ENCODE measurements at places on chromosomes 2 and 18.

- DNase-seq: no peak
Measured at GRCh38 chr2:53640466-53640865, 127.1 kb upstream of the CHAC2 start.

- DNase-seq: peak; percentile 63
Measured at GRCh38 chr2:128315829-128316776, 2.6 kb downstream of the HS6ST1 start.

DNA sequence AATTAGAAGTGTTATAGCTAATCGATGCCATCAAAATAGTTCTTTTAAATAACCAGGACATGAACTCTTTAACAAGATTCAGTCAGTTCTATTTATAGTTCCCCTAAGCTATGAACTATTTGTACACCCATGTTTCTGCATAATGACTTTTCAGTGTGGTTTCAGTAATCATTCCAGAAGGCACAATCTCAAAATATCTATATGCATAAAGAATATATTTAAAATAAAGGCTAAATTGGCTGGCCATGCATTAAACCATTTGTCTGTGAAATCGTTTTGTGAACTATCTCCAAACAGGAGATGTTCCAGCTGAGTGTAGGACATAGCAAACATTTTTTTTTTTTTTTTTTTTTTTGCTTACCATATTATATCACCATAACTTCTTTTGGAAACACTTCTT is 719.3 kb downstream of the PLCL1 start:
- peak; percentile 9 for DNase-seq

DNA sequence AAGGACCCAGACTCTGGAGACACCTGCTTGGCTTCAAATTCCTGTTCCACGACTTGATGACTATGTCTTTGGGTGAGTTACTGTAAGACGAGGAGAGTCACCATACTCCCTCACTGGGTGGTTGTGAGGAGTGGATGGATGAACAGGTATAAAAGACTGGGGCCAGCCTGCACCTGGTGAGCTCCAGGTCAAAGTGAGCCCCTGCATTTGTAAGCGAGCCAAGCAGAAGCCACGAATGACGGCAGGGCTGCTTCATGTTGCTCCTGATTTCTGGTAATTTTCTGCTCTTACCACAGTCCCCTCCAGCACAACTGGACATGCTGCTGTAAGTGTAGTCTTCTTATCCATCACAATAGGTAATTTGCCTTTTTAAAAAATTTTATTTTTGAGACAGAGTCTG is 86.6 kb downstream of the POLR1A start:
- no peak for DNase-seq

DNA sequence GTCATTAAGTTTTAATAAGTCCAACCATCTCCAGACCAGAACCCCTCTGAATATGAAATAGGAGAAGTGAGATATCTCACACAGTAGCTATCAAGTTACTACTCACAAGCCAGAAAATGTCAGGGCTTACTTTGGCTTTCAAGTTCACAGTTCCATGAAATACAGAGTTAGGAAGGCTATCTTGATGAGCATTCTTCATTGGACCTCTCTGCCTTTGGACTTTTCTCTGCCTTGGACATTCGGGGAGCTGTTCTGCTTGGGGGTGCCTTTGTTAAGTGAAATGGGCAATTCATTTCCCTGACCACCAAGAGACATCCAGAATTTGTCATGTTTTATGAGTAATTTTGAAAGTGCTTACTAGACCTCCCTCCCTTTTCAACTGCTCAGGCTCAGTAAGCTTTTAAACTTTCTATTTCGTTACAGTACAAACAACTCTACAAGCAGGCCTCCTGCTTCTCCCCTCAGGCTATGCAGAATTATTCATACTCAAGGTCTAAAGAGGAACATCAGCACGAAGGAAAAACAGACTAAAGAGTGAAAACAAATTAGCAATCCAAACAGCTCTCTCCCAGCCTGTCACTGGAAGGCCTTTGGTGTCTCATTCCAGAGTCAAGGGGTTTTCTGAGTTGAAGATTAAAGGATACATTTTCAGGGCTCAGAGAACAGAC is 95.3 kb downstream of the MREG start:
- DNase-seq: peak; percentile 59

DNA sequence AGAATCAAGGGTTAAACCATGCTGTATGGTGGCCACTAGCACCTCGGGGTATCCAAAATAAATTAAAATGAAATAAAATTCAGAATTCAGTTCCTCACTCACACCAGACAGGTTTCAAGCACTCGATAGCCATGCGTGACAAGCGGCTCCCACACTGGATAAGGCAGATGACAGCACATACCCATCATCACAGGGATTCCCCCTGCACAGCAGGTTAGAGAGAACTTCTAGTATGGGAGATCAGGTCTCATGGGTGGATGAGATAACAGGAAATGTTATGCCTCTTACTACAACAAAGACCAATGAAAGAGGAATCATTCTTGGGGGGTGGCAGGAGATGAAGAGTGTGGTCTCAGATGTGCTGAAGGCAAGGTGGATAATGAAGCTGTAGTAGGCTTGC is 121.9 kb upstream of the ACAA2 start:
- no peak for DNase-seq

GRCh38 chr2:190786404-190787166 is 94.0 kb upstream of the GLS start:
- DNase-seq: no peak

DNA sequence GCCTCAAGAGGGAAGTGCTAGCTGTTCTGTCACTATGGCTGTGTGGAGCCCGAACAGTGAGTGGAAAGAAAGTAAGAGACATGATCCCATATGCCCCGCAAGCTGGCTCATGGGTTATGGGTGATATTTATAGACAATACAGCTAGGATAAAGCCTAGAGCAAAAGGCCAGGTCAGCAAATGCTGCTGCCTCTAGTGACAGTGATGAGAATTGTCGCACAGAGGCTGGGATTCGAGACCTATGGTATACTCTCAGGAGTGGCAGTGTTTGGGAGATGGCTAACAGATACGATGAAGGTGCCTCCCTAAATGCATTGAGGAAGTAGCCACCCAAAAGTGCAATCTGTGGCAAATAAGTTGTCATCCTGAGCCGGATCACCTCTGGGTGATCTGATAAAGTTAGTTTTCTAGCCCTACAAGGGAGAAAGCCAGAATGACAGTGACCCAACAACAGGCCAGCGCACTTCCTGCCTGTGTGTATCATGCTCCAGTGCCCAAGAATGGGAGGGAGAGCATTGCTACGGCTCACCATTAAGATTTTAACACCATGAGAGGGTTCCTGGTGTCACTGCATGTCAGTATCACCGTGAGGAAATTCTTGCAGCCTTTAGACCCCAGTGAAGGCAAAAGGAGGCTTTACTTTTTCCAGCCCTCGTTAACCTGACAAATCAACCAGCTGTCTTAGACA is 92.2 kb upstream of the TGFA start:
- no peak for DNase-seq

DNA sequence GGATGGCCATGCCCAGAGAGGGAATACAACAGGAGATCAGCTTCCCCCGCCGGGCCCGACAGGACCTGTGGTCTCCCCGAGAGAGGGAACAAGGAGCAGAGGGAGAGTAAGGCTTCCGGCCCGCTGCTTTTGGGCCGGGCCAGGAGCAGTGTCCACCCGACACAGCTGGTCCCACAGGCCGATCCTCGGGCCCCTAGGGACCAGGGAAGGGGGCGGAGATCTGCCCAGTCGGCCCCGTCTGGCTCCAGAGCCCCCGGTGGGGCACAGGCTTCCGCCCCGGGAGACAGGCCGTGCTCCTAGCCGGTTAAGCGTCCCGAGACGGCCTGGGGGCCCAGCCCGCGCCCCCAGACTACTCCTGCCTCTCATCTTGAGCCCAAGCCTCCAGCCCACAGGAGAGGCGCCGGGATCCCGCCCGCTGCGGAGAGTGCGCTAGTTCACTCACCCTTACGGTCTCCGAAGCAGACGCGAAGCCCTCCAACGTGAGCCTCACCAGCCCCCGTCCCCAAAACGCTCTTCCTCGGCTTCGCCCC is at the start of gene MCFD2:
Gene MCFD2 (minus strand): TSS at position 526 of the 530 bp plus-strand sequence. CDS start 6,635 bp downstream, outside the sequence.
- DNase-seq: no peak

GRCh38 chr2:204726831-204727230 is 181.6 kb downstream of the PARD3B start:
- no peak for DNase-seq

GRCh38 chr2:226758921-226759640 is 40.5 kb downstream of the IRS1 start:
- DNase-seq: peak; percentile 71

Data from fibroblast of skin of right quadriceps (primary cell).